ENCODE measurements at places on chromosomes 13 and 19.

DNA sequence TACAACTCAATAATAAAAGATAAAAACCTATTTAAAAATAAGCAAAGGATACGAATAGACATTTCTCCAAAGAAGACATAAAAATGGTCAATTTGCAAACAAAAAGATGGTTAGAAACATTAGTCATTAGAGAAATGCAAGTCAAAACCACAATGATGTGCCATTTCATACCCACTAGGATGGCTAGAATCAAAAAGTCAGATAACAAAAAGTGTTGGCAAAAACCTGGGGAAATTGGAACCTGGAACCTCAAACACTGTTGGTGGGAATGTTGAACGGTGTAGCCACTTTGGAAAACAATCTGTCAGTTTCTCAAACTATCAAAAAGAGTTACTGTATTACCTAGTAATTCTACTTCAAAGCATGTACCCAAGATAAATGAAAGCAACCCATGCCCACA is 26.5 kb upstream of the ZNF30 start:
- no peak for DNase-seq

DNA sequence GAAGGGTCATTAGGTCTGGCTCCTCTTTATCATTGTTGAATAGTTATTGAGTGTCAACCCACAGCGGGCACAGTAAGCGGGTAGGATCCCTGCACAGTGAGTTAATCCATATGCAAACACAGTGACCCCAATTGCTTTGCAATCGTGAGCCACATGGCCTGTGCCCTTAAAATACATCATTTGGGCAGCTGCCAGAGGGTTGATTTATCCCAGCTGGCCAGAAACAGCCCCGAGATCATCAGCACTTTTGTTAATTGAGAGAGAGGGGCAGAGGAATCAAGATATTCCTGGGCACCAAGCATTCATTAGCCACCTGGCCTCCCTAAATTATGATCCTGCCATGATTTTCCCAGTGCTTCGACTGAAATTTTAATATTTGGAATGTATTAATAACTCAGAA is 9.8 kb upstream of the CNMD start:
- no peak for DNase-seq

GRCh38 chr13:27076421-27076820 is 95.2 kb downstream of the USP12 start:
- no peak for DNase-seq

DNA sequence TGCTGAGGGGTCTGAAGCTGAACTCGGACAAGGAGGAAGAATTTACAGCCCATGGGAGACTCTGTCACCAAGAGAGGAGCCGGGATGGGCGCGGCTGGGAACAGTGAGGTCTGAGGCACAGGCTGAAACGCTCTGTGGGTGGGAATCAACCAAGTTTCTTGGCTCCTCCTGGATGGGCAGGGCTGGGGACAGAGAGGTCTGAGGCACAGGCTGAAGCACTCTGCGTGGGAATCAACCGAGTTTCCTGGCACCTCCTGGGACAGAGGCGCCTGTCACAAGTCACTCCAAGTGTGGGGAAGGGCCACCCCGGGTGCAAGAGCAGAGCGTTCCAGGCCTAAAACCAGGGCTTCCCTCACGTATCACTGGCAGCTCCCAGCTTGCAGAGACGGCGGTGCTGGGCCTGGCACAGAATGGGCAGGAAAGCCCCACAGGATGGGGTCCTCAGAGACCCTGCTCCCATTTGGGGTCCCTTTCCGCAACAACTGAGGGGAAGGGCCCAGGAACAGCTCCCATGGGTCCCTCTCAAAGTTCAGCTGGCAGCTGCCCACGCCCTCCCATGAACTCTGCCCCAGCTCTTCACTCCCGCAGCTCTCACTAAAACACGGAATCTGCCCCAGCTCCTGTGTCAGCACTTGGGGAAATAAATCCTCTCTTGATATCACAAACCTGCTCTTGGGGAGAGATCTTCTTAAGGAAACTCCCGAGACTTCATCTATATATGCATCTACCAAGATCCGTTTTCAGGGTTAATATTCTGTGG is 18.5 kb downstream of the AP3D1 start:
- no peak for DNase-seq

DNA sequence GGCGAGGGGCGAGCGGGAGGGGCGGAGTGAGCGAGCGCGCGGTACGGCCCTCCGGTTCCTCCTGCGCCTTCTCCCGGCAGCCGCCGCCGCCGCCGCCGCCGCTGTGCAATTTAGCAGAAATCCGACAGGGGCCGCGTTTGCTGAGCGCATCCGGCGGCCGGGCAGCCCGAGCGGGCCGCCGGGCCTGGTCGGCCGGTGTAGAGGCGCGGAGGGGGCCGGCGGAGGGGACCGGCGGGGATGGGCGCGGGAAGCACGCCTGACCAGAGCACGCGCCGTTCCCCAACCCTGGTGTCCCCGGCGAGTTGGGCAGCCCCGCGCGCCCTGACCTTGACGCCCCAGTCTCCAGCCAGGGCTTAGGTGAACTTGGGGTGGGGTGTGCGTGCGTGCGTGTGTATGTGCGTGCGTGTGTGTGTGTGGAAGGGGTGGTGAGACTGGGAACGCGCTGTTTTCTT is 144.5 kb upstream of the ZNF536 start:
- DNase-seq, result peak; percentile 71

DNA sequence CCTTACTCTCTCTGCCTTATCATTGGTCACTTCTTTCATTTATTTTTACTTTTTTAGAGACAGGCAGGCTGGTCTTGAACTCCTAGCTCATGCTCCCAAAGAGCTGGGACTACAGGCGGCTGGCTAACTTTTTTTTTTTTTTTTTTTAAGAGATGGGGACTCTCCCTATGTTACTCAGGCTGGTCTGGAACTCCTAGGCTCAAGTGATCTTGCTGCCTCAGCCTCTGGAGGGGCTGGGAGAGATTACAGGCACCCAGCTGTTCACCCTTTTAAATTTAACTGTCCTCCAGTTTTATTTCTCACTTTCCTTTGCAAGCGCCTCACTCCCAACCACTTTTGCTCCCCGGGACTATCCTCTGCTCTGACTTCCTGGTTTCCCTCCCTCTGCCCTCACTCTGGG is 5.6 kb upstream of the CLDN10 start:
- no peak for DNase-seq

GRCh38 chr19:17855280-17856152 is 4.2 kb upstream of the RPL18A start:
- peak; percentile 90 for DNase-seq

GRCh38 chr13:73715114-73715910 is 418.9 kb downstream of the KLF12 start:
- DNase-seq, result no peak

GRCh38 chr13:27024074-27024461 is 147.5 kb downstream of the USP12 start:
- DNase-seq, result no peak

Measured in hematopoietic multipotent progenitor cell treated with erythropoietin and hydrocortisone succinate and interleukin-3 and kit ligand, for 6 days (in vitro differentiated cells).